ENCODE measurements at places on chromosomes 5 and 9. TPM values are rescaled to one million over a fixed set of nuclear protein-coding genes. Genes with fewer than 3 reads are reported as not detected.

PELO gene
- total RNA-seq = 15.2 TPM

CDX1 gene
- 299 TPM for total RNA-seq

GRCh38 chr5:141965071-141965470, 3.8 kb upstream of the RNF14 start:
- H3K4me3 ChIP-seq = no peak overlapping the region
- peaks cover under 1% of the 10 kb centered on the region for H3K4me1 ChIP-seq
- H3K27ac ChIP-seq = no peak overlapping the region
- DNase-seq = no peak

DNA sequence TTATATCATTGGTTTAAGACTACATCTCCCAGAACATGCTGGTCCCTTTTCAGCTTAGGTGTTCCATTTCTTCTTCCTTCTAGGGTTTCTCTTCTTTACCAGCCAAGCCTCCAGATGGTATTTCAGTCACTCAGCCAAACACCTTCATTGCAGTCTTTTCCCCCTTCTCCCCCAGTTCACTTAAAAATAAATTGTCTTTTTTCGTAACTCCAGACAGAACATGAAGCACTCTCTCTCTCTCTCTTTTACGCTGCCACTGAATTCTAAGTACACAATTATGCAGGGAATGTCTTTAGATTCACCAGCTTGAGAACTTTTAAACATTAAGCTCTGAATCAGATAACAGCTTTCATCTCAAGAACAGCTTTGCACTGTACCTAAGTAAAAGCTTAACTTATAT, 419.7 kb upstream of the BRINP1 start:
- no peak overlapping the region for H3K4me3 ChIP-seq
- H3K36me3 ChIP-seq = no peaks in the 10 kb centered on the region
- H3K4me1 ChIP-seq = no peaks in the 10 kb centered on the region
- DNase-seq = no peak
- no peak overlapping the region for H3K27ac ChIP-seq

DNA sequence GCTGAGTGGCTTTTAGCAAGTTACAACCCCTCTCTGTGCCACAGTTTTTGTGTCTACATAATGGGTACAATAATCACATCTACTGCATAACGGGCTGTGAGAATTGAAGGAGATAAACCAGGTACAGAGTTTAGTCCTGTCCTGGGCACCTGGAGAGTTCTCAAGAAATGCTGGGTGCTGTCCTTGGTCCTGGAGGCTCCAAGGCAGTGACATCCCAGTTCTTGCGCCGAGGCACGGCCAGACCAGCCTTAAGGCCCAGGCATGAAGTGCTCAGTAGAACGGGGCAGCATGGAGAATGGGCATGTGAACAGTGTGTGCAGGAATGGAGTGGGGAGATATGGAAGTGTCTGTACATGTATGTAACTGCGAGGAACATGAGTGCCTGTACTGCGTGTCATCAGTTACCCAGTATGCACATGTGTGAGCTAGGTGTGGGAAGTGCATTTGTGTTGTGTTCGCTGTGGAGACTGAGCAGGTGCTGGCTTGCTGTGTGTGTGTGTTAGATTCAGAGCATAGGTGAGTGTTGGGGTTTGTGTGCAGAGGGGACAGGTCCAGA, 6.3 kb upstream of the UNC5A start:
- no peaks in the 10 kb centered on the region for H3K36me3 ChIP-seq
- no peak overlapping the region for H3K4me3 ChIP-seq
- no peak for DNase-seq

GRCh38 chr5:176888016-176888864, 10.9 kb downstream of the HK3 start:
- H3K4me1 ChIP-seq = no peaks in the 10 kb centered on the region
- no peak overlapping the region for H3K4me3 ChIP-seq
- no peak overlapping the region for H3K27ac ChIP-seq
- no peaks in the 10 kb centered on the region for H3K36me3 ChIP-seq
- DNase-seq = no peak
- no peaks in the 10 kb centered on the region for H3K27me3 ChIP-seq

DNA sequence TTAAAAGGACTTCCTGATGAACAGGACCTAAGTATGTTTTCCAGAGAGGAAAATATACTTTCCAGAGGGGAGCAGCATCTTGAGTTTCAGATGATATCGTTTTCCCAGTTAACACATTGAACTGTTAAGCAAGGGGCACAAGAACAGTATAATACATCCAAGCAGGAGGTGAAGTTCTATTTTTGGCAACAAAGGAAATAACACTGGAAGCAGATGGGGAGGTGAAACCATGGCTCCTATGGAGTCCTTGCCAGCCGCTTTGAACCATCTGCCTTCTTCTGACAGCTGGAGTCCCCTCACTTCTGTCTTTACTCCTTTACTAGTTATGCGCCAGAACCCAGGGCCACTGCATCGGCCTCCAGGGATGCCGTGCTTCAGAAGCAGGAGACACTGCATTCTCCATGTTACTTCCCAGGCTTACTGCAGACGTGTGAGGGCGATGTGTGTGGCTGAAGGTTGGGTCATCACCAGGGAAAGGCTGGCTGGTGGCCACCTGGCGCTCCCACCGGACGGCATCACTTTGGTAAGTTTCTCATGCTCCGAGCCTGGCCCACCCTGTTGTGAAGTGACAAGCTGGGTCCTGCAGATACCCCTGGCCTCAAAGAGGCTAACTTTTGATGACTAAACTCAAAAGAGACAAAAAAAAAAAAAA, 77.8 kb downstream of the TTLL11 start:
- H3K36me3 ChIP-seq = no peaks in the 10 kb centered on the region
- no peak overlapping the region for H3K27ac ChIP-seq
- DNase-seq = no peak
- H3K4me1 ChIP-seq = no peaks in the 10 kb centered on the region
- H3K4me3 ChIP-seq = no peak overlapping the region

- H3K4me3 ChIP-seq = no peak overlapping the region
- no peak overlapping the region for H3K27ac ChIP-seq
- DNase-seq = no peak
- no peaks in the 10 kb centered on the region for H3K36me3 ChIP-seq
- no peaks in the 10 kb centered on the region for H3K4me1 ChIP-seq
- H3K27me3 ChIP-seq = no peaks in the 10 kb centered on the region
These were observed 113.8 kb downstream of the RAPGEF6 start for GRCh38 chr5:131521252-131521651.

DNA sequence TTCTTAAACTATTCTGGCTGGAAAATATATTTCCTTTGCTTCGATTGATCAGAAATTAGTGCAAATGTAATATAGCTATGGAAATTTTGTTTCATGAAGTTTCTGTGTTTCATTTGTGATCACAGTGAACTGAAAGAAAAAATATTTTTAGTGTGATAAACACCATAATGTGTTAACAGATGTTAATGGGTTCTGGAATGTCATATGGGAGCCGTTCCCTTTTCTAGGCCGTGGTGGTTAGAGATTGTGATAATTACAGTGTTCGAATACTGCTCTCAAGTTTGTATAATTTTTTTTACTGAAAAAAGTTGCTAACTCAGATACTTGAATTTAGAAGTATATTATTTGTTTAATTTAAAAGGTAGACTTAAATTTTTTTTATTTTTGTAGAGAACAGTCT, 19.3 kb downstream of the GAPVD1 start:
- no peak overlapping the region for H3K4me3 ChIP-seq
- H3K4me1 ChIP-seq = no peaks in the 10 kb centered on the region
- no peaks in the 10 kb centered on the region for H3K36me3 ChIP-seq
- DNase-seq = no peak
- no peak overlapping the region for H3K27ac ChIP-seq
